ENCODE measurements at places on chromosomes 4 and X.

DNA sequence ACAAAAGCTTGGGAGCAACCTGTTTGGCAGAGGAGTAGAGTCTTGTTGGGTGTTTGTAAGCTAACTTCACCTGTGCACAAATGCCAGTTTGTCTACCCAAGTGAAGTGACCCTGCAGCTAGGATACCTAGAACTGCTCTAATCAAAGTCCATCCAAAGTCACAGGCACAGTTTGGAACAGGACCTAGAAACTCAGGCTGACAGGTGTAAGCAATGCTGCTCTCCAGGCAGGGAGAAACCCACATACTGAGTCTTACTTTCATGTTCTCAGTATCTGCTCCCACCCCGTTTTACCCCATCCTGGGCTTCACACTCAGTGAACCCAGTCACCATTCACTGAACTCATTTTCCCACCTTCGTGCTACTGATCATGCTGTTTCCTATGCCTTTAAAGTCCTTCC, 40.3 kb downstream of the MAML3 start:
- no peak for DNase-seq

DNA sequence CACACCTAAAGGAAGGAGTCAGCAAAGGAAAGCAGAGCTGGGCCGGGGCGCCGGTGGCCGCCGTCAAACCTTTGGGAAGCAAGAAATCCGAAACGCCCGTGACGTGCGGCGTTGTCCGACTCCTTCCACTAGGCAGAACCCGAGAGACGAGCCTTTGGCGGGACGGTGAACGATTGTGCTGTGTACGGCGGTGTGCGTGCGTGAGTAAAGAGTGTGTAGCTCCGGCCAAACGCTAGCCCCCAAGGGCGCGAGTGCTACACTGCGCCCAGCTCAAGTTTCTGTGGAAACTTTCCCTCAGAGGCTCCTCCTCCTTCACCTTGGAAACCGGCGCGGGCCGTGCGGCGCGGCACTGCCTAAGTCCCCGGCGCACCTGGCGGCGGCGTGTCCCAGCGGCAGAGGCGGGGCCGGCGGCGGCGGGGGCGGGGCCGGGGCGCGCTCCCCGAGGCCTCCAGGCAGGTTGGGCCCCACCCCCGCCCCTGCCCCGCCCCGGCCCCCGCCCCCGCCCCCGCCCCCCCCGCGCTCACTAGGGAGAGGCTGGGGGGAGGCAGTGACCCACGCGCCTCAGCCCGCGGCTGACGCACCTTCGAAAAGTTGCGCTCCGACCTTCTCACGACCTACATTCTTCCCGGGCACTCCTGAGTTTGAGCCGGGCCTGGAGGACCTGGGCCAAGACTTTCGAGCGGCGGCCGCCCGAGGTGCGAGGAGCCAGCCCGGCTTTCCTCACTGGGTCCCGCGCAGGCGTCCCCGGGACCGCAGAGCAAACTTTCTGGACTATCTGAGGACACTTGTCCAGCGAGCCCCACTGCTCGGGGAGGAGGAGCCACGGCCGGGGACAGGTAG, at the start of gene FHIP1A:
FHIP1A (plus strand) TSS at position 547 of the 840 bp plus-strand sequence. CDS start 157,084 bp downstream, outside the sequence.
- DNase-seq: peak; percentile 81

GRCh38 chr4:32455231-32455630, 1735.1 kb downstream of the PCDH7 start:
- no peak for DNase-seq

- DNase-seq: no peak
These were observed 34.6 kb downstream of the BCLAF3 start for GRCh38 chrX:19956306-19956705.

DNA sequence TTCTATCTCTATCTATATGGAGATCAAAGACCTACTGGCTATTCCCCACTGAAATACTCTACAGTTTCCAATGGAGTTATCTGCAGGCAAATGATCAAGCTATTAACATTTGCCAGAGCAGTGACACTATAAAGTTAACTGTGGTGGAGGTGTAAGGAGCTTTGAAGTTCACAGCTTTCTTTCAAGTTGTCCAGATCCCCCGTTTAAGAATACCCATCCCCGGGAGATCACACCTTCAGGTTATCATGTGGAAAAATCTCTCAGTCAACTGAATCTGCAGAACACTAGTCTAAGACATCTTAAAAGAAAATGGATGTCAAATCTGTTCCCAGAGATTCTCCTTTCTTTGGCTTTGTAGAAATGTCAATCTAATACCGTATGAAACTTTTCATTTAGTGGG, 80.1 kb downstream of the GPC3 start:
- DNase-seq: no peak

DNA sequence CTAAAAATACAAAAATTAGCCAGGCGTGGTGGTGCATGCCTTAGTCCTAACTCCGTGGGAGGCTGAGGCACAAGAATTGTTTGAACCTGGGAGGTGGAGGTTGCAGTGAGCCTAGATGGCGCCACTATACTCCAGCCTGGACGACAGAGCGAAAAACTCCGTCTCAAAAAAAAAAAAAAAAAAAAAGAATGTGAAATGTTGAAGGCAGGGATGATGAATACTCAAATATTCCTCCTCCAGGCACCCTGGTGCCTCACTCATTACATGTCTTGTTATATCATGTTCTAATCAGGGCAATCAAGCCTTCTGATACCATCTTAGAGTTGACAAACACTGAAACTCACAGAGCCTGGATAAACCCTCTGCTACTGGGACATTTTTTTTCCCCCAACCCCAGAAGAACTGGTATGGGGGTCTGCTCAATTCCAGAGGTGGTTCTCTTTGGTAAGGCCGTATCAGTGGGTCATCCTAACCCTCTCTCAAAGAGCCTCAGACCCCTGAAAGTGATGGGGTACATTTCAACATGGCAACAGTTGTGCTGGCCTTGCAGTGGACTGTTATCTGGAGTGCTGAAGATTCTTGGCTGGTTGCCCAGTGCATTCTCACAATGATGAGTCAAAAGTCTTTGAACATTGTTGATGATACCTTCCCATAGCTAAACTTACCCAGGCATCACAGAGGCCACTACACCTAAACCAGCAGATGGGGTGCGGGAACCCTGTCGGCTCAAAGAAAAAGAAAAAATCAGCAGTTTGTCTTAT, 2.4 kb upstream of the SH3KBP1 start:
- peak; percentile 10 for DNase-seq

GRCh38 chr4:3480528-3481112, 17.5 kb downstream of the DOK7 start:
- DNase-seq: peak; percentile 48

DNA sequence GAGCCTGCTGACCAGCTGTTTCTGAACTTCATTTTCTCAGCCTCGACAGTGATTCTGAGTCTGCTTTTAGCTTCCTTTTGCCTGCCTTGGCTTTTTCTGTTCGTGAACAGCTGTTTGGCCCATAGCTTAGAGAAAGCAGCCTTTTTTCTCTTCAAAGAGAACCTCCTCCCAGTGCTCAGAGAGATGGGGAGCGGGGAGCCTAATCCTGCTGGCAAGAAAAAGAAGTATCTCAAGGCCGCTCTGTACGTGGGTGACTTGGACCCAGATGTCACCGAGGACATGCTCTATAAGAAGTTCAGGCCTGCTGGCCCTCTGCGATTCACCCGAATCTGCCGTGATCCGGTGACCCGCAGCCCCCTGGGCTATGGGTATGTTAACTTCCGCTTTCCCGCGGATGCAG, 756 bp downstream of the PABPC5 start:
- no peak for DNase-seq

- no peak for DNase-seq
These were observed 9.1 kb downstream of the LONRF3 start for GRCh38 chrX:118983513-118983912.

GRCh38 chrX:86137071-86137470, 11.2 kb upstream of the DACH2 start:
- no peak for DNase-seq

- no peak for DNase-seq
These were observed 82.6 kb downstream of the CHM start for GRCh38 chrX:85964744-85965143.

DNA sequence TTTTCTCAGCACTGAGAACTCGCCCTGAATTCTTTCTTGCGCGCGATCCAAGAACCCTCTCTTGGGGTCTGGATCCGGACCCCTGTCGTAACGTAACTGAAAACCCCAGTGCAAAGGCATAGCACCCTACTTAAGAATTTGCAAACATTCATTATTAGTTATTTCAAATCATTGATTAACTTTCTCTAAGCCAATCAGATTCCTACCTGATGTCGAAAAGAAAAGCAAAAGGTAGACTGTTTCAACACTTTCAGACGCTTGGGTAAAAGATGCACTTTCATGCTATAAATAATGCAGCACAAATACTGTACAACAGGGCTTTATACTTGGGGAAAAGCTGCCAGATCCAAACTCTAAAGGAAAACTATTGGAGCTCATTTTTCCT, 817 bp upstream of the WDR19 start:
- DNase-seq: no peak

DNA sequence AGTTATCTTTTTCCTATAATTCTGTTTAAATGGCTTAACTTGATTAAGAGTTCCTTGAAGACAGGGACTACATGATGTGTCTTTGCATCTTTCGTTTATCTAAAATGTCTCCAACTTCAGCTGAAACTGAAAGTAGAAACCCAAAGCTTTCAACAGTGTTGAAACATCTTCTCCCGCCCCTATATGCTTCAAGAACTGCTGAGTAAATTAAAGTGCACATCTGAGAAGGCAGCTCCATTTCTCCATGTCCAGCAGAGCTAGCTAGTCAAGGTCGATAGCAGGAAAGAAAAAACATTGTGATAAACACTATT, 185.7 kb upstream of the TBL1X start:
- no peak for DNase-seq

DNA sequence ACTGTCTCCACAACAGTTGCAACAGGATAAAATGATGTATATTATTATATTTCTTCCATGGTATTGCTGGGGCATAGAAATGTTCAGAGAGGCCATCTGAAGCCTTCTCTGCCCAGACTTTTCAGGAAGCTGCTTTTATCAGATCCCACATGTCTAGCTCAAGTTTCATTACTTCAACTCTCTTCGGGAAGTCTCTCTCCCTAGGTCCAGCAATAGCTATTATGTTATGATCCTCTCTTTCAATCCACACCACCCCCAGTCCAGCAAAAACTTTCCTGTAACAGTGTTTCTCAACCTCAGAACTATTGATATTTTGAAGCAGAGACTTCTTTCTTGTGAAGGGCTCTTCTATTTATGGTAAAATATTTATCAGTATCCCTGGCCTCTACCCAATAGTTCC, 44.9 kb downstream of the CXCL1 start:
- DNase-seq: no peak

DNA sequence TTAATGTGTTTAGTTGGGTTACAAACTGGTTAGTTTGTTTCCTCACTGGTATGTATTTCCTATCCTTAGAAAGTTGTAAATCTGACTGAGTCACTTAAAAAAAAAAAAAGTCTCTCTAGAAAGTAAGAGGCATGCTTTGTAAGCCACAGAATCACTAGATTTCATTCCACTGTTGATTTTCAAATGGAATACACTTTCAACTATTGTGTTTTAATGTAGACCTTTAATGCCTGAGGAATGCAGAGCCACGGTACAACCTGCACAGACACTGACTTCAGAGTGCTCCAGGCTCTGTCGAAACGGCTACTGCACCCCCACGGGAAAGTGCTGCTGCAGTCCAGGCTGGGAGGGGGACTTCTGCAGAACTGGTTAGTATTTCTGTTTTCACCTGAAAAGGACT, 88.6 kb downstream of the HHIP start:
- DNase-seq: no peak

DNA sequence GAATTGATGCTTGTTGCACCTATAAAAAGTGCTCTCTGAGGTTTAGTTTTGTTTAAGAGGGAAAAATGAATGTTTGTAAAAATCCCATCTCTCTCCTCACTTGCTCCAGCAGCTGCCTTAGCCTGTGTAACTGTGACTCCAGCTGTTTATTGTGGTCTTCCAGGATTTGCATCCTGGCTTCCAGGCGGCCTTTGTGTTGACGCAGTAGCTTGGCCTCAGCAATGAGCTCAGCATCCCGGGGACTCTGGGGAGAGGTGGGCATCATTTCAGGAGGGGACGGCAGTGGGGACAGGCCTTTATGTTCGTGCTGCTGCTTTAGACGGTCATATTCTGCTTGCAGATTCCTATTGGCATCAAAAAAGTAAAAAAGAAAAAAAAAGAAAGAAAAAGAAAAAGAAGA, 75.3 kb upstream of the FTHL17 start:
- DNase-seq: no peak

DNA sequence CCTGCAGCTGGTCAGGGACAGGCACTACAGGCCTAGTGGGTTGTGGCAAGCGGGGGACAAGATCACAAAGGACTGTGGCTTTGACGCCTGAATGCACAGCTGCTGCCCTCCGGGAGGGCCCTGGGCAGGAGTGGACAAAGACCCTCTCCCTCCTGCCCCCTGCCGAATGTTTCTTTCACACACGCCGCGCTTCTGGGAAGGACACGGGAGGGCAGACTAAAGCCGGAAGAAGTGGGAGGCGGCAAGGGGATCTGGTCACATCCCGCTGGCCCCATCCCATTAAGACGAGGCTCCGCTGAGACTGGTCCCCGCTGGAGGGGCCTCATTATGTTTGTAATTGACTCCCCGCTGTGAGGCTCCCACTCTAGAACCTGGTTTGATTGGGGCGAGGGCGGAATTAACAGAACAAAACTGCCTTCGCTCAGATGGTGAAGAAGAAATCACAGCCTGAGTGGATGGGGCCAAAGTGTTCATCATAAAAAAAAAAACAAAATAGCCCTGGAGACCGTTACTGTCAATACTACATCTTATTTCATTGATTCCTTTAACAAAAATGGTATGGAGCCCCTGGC, 37.8 kb upstream of the PSAPL1 start:
- no peak for DNase-seq

DNA sequence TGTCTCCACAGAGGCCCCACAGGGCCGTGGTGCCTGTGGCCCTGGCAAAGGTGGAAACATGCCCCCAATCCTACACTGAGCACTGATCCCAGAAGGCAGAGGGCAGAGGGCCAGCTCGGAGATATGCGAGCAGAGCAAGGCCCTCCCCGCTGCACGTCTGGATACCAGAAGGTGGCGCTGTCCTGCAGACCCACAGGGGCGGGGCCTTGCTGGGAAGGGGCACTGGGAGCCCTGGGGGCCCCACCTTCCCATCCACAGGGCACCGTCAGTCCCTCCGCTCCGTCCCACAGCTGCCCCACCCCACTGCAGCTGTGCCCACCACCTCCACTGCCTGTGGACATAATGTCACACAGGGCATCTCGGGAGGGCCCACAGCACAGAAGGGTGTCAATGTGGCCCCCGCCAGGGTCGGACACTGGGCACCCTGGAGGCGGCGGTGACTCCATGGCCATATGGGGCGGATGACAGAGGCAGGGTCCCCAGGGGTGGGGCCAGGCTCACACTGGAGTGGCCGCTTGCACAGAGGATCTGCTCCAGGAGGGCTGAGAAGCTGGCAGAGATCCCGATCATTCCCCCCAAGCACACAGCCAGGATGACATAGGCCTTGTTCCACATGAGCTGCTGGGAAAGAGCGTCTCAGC, 4.8 kb downstream of the SLC49A3 start:
- no peak for DNase-seq

GRCh38 chr4:4848540-4848939, 10.9 kb upstream of the MSX1 start:
- DNase-seq: no peak

GRCh38 chr4:51960486-51960885, 59.7 kb downstream of the LRRC66 start:
- no peak for DNase-seq

GRCh38 chr4:12615822-12616221, 868.3 kb downstream of the RAB28 start:
- DNase-seq: no peak

Measured in activated effector memory CD4-positive, alpha-beta T cell treated with Interleukin-2 at 50 U/mL for 16 hours (primary cell).